ENCODE measurements at places on chromosomes 12 and 14.

- DNase-seq = no peak
Observed at GRCh38 chr12:51071663-51072062, 11.7 kb downstream of the CSRNP2 start.

DNA sequence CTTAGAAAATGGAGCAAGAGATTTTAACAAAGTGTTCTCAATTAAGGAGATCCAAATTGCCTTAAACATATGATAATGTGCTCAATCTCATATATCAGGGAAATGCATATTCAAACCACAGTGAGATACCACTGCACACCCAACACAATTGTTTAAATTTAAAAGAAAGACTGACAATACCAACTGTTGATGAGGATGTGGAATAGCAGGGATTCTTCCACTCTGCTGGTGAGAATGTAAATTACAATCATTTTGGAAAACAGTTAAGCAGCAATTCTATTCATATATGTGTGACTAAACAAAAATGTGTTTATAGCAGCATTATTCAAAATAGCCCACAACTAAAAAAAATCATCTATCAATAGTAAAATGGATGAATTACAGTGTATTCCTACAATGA, 144.2 kb downstream of the KICS2 start:
- DNase-seq = no peak

GRCh38 chr12:81203671-81204204, 125.9 kb downstream of the ACSS3 start:
- DNase-seq = no peak

DNA sequence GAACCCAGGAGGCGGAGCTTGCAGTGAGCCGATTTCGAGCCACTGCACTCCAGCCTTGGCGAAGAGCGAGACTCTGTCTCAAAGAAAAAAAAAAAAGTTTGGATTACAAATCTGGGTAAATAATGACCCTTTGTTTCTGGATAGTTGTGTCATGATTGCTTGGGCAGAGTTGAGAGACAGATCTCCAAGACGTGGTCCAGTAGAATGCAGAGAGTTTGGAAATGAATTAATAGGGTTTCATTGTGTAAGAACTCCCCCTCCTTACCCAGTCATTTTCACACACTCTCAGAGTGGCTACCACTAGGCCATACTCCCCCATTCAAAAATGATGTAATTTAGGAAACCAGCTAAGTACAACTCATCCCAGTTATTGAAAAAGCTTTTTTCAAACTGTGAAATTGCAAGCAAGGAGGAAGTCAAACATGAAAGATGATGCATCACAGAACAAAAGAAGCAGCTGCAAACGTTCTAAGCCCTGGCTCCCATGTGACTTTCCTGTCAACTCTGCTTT, 1331.9 kb downstream of the AACS start:
- no peak for DNase-seq

GRCh38 chr14:38107216-38107631, 100.5 kb upstream of the SSTR1 start:
- peak; percentile 1 for DNase-seq

GRCh38 chr12:123903301-123904065, 69.1 kb downstream of the CCDC92 start:
- no peak for DNase-seq

DNA sequence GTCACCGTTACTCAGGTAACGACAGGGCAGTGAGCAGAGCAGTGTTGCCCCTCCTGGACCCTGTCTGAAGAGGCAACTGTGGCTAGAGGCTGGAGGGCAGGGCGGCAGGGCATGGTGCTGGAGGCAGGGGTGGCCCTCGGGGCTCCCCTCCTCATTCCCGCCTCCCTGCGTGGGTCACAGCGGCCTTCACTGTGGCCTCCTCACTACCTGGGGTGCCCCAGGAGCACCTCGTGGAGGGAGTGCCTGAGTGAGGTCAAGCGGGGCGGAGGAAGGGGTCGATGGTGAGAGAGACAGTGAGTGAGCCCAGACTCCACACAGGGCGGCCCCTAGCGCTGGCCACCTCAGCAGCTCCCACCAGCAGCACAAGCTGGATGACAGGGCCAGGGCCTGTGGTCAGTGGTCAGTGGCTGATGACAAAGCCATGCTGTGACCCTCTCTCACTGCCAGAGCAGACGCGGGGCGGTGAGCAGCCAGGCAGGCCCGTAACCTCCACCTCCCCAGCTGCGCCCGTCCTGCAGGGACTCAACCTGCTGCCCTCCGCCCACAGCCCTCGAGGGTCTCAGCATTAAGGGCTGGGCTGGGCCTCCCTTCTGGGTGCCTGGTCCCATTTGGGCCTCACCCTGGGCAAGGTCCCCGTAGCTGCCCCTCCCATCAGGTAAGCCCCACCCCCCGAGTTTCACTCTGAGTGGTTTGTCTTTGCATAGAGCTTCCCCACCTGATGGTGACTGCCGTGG, 17.8 kb downstream of the GPR132 start:
- no peak for DNase-seq

Data from GM12878 (cell line).